ENCODE measurements at places on chromosomes 5 and 9. TPM values are rescaled to one million over a fixed set of nuclear protein-coding genes. Genes with fewer than 3 reads are reported as not detected.

Gene ACTBL2
- not detected for total RNA-seq

Gene FCN2
- total RNA-seq, result not detected

Gene CATSPER3
- total RNA-seq, result 0.37 TPM

Gene COL27A1
- total RNA-seq, result 0.30 TPM

Gene IRGM
- total RNA-seq, result 1.8 TPM

Gene FOXD4
- 0.32 TPM for total RNA-seq

Gene FBXW5
- total RNA-seq, result 96.9 TPM

Gene MSANTD3
- 5.9 TPM for total RNA-seq

Gene PRR16
- not detected for total RNA-seq

Gene LCN1
- not detected for total RNA-seq

DNA sequence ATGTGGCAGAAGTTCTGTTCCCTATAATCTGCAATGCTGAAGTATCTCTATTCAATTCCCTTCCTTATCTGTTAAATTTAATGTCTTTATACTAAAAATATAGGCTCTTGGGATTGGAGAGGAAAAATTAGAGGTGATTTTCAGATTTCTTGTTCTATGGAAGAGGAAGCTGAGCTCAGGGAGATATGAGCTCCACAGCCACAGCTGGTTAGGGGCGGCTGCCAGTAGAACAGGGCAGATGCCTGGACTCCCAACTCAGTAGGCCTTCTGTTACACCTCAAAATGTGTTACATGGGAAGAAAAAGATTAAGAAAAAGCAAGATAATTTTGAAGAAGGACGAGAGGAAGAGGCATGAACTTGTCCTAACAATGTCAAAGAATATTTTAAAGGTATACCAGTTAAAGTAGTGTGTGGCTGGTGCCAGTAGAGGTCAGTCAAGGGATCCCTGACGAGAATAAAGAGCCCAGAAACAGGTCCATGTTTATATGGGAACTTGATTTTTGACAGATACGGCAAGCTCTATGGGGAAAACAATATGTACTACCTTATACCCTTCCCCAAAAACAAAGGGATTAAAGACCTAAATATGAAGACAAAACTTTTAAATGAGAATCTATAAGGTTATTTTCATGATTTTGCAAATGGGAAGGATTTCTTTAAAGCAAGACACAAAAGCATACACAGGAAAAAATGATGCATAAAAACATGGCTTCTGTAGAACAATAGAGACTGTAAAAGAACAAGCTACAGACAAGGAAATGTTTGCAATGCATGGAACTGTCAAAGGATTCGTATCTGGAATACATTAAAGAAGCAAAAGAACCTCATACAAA lies 28.7 kb downstream of the DNAJC21 start:
- H3K4me1 ChIP-seq, result no peaks in the 10 kb centered on the region
- H3K4me3 ChIP-seq, result no peak overlapping the region
- peaks cover 19% of the 10 kb centered on the region for H3K36me3 ChIP-seq

- no peak for DNase-seq
- no peaks in the 10 kb centered on the region for H3K36me3 ChIP-seq
- no peak overlapping the region for H3K27ac ChIP-seq
- no peak overlapping the region for H3K4me3 ChIP-seq
- H3K27me3 ChIP-seq, result no peaks in the 10 kb centered on the region
Measured at GRCh38 chr5:177466861-177467260, 6.6 kb downstream of the DBN1 start.

DNA sequence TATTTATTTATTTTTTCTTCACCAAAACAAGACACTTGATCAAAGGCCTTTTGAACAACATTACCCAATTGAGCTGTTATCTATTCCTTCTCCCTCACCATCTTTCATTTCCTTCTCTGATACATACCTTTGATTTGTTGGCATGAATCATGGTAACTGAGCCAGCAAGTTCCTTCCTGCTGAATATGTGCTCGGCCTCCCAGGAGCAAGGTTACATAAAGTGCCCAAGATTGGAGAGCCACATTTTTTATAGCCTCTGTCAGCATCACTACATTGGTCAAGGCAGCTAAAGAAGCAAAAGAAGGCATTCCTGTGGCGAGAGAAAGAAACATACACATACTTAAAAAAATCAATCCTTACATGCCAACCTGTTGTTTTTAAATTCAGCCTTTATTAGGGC lies 369.6 kb downstream of the CYLC2 start:
- no peaks in the 10 kb centered on the region for H3K36me3 ChIP-seq
- no peak for DNase-seq
- no peak overlapping the region for H3K27ac ChIP-seq
- H3K4me3 ChIP-seq, result no peak overlapping the region

GRCh38 chr9:1386420-1386819 lies 336.3 kb downstream of the DMRT2 start:
- H3K27ac ChIP-seq, result no peak overlapping the region
- no peaks in the 10 kb centered on the region for H3K36me3 ChIP-seq
- no peak overlapping the region for H3K4me3 ChIP-seq

GRCh38 chr9:120477534-120478001 lies 102.4 kb downstream of the CDK5RAP2 start:
- H3K27me3 ChIP-seq, result no peaks in the 10 kb centered on the region
- H3K4me1 ChIP-seq, result no peaks in the 10 kb centered on the region
- H3K27ac ChIP-seq, result no peak overlapping the region
- peak; percentile 33 for DNase-seq

- no peaks in the 10 kb centered on the region for H3K27me3 ChIP-seq
- no peak for DNase-seq
- H3K4me3 ChIP-seq, result peak overlapping the region; percentile 9
- peaks cover 73% of the 10 kb centered on the region for H3K4me1 ChIP-seq
- peaks cover 4% of the 10 kb centered on the region for H3K36me3 ChIP-seq
Measured at GRCh38 chr5:96942078-96942477, 6.2 kb downstream of the LNPEP start.

- H3K4me3 ChIP-seq, result no peak overlapping the region
- peaks cover 1% of the 10 kb centered on the region for H3K27me3 ChIP-seq
- H3K4me1 ChIP-seq, result no peaks in the 10 kb centered on the region
Measured at GRCh38 chr9:70817311-70817710, 304.1 kb downstream of the TRPM3 start.

DNA sequence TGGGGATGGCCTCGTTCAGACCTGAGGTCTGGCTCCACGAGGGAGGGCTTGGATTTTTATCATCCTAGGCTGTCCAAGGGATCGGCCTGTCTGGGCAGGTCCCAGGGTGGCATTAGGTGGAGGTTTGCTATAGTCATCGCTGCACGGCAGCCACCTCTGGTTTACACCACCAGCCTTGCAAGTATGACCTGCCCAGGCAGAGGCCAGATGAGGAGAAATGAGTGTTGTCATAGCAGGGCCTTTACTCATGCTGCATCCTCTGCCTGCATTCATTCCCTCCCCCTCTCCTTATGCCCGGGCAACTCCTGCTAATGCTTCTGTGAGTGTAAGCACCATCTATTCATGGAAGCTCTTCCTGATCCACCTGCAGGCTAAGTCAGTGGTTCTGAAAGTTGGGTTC lies 15.3 kb upstream of the NDST1 start:
- no peaks in the 10 kb centered on the region for H3K36me3 ChIP-seq
- no peaks in the 10 kb centered on the region for H3K4me1 ChIP-seq
- H3K4me3 ChIP-seq, result no peak overlapping the region
- no peak for DNase-seq
- H3K27ac ChIP-seq, result no peak overlapping the region
- H3K27me3 ChIP-seq, result peaks cover 2% of the 10 kb centered on the region

- no peak overlapping the region for H3K27ac ChIP-seq
- H3K4me1 ChIP-seq, result no peaks in the 10 kb centered on the region
- DNase-seq, result no peak
Measured at GRCh38 chr5:69019668-69020375, 74.0 kb upstream of the SLC30A5 start.

DNA sequence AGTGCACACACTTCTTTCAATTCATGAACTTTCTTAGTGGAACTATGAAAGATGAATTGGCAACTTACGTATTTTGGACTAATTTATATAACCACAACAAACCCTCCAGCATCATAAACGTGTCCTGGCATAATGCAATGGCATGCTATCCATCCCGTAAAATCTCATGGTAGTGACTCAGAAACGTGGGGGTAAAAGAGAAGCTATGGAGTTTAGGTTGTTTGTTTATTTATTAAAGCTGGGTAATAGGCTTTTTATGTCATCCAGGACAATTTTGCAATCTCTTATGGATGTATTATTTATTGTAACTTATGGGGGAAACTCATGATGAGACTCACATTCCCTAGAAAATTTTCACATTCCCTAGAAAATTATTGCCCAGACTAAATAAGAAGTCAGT lies 106.3 kb downstream of the GDA start:
- H3K36me3 ChIP-seq, result no peaks in the 10 kb centered on the region
- peaks cover 3% of the 10 kb centered on the region for H3K27me3 ChIP-seq
- H3K4me3 ChIP-seq, result no peak overlapping the region
- no peak for DNase-seq
- no peaks in the 10 kb centered on the region for H3K4me1 ChIP-seq

- H3K27ac ChIP-seq, result no peak overlapping the region
- H3K36me3 ChIP-seq, result no peaks in the 10 kb centered on the region
- no peak for DNase-seq
- no peaks in the 10 kb centered on the region for H3K4me1 ChIP-seq
- no peaks in the 10 kb centered on the region for H3K27me3 ChIP-seq
Measured at GRCh38 chr9:106883626-106884190, 20.7 kb downstream of the ZNF462 start.

GRCh38 chr5:91928754-91929521 lies 545.8 kb upstream of the ARRDC3 start:
- no peak overlapping the region for H3K27ac ChIP-seq
- peak; percentile 1 for DNase-seq
- H3K27me3 ChIP-seq, result no peaks in the 10 kb centered on the region
- H3K4me3 ChIP-seq, result no peak overlapping the region
- H3K4me1 ChIP-seq, result no peaks in the 10 kb centered on the region

DNA sequence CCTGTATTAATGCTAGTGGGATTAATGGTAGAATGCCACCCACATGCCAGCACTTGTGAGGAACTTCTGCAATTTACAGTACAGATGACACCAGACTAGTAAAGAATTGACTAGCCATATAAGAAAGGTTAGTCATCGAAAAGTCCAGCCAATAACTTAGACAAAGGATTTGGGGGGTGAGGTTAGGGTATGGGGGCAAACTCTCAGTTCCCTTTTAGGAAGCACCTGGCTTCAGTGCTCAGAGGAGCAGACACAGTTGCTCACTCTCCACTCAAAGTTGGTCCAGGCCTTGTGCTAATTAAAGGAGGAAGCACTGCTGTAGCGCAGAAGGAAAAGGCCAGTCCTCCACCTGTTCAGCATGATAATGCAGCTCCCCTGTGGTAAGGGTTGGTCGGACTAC lies 25.2 kb downstream of the TGFBR1 start:
- no peaks in the 10 kb centered on the region for H3K27me3 ChIP-seq
- peaks cover 17% of the 10 kb centered on the region for H3K36me3 ChIP-seq
- H3K4me1 ChIP-seq, result peaks cover 42% of the 10 kb centered on the region
- H3K4me3 ChIP-seq, result no peak overlapping the region
- no peak for DNase-seq

- H3K4me3 ChIP-seq, result no peak overlapping the region
- no peak overlapping the region for H3K27ac ChIP-seq
- DNase-seq, result no peak
- H3K27me3 ChIP-seq, result no peaks in the 10 kb centered on the region
- H3K36me3 ChIP-seq, result no peaks in the 10 kb centered on the region
Measured at GRCh38 chr9:133529457-133529856, 4.7 kb upstream of the MYMK start.

DNA sequence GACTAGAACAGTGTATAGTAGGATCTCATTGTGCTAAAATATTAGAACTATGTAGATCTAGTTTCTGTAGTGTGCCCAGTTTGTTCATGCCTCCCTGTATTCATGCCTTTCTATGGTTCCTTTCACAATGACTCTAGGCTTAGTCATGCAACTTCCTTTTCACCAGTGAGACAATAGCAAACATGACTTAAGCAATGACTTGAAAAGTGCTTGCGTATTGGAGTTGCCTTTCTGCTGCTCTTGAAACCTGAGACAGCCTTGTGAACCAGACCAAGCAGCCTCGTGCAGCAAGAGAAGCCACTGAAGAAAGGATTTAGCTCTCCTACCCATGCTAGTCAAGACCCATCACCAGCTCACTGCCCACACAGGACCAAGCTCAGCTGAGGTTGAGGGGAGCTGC lies 294.5 kb upstream of the TAS2R1 start:
- no peaks in the 10 kb centered on the region for H3K27me3 ChIP-seq
- no peak for DNase-seq

GRCh38 chr5:173056783-173057061 lies 570 bp downstream of the CREBRF start:
- DNase-seq, result no peak
- H3K27me3 ChIP-seq, result no peaks in the 10 kb centered on the region
- H3K27ac ChIP-seq, result peak overlapping the region; percentile 98
- H3K4me1 ChIP-seq, result peaks cover 31% of the 10 kb centered on the region
- H3K36me3 ChIP-seq, result peaks cover 5% of the 10 kb centered on the region

DNA sequence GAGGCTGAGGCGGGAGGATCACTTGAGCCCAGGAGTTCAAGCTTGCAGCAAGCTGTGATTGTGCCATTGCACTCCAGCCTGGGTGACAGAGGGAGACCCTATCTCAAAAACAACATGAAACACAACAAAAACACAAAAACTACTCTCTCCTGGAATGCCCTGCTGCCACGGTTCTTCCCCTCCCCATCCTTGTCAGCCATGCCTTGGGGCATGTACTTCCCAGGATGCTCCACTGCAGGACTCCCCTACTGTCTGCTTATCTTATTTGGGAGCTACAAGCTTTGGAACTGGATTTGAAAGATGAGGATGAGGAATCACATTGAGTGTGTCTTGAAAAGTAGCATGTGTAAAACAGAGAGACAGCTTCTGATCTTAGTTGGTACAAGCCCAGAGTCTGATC lies 40.1 kb upstream of the KIAA1958 start:
- no peaks in the 10 kb centered on the region for H3K4me1 ChIP-seq
- no peak overlapping the region for H3K27ac ChIP-seq
- no peak for DNase-seq
- H3K4me3 ChIP-seq, result no peak overlapping the region

DNA sequence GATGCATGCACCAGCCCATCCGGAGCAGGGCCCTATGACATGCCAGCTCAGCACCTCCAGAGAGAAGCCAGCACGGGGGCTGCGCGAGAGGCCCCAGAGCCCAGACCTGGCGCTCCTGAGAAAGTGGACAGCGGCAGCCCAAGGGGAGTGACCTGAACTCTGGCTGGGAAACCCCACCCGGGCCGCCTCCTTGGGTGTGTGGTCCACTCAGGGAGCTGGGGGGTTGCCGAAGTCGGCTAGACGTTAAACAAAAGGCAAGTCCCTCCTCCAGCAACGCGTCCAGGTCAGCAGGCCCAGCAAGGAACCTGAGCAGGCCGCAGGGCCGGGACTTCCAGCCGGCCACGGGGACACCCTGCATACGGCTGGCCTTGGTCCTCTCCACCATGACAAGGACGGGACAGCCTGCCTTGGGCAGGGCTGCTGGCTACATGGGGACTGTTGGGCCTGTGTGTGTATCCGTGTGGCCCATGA lies 35.7 kb downstream of the NACC2 start:
- DNase-seq, result no peak
- peaks cover 16% of the 10 kb centered on the region for H3K4me1 ChIP-seq
- no peak overlapping the region for H3K27ac ChIP-seq
- H3K4me3 ChIP-seq, result no peak overlapping the region

- DNase-seq, result no peak
- peaks cover 3% of the 10 kb centered on the region for H3K36me3 ChIP-seq
- H3K4me1 ChIP-seq, result peaks cover 45% of the 10 kb centered on the region
- H3K27me3 ChIP-seq, result no peaks in the 10 kb centered on the region
- peak overlapping the region; percentile 12 for H3K4me3 ChIP-seq
Measured at GRCh38 chr5:143360755-143361154, 42.7 kb downstream of the NR3C1 start.
